ENCODE measurements at places on chromosomes 16 and 17. TPM values are rescaled to one million over a fixed set of nuclear protein-coding genes. Genes with fewer than 3 reads are reported as not detected.

ACD gene
- total RNA-seq: 36.1 TPM

SHISA9 gene
- total RNA-seq: not detected

SCARF1 gene
- 0.22 TPM for total RNA-seq

TNRC6A gene
- total RNA-seq: 23.2 TPM

TBC1D3D gene
- total RNA-seq: not detected

SMIM36 gene
- not detected for total RNA-seq

KRT27 gene
- not detected for total RNA-seq

KRT33A gene
- total RNA-seq: not detected

HIGD1B gene
- not detected for total RNA-seq

OR1A1 gene
- not detected for total RNA-seq

TEKT5 gene
- not detected for total RNA-seq

TOX3 gene
- 0.66 TPM for total RNA-seq

PRSS53 gene
- total RNA-seq: 1.1 TPM

Data from A549 treated with RU486 at 1 μM for 4 hours (cell line).